ENCODE measurements at places on chromosomes 2 and 18.

GRCh38 chr2:224956706-224957105, 85.6 kb downstream of the DOCK10 start:
- no peak for DNase-seq

- no peak for DNase-seq
Observed at GRCh38 chr2:215611609-215612386, 175.9 kb upstream of the FN1 start.

GRCh38 chr2:217951521-217952247, 51.1 kb downstream of the TNS1 start:
- DNase-seq: no peak

DNA sequence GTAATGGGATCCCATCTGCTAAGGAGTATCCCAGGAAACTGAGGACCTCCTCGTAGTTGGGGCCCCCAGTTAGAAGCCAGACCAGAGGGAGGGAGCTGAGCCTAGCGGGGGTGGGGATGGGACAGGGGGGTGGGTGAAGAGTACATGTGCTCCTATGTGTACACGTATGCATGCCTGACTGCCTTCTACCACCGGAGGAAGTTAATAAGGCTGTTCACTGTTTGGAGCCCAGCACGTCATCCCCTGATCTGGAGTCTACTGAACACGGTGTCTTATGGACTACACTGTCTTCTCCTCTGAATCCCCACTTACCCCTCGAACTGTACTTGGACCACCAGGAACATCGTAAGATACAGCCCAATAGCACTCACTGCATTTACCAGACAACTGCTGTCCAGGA, 68.5 kb downstream of the SFXN5 start:
- no peak for DNase-seq

- DNase-seq: no peak
Observed at GRCh38 chr2:172842511-172843265, 107.0 kb downstream of the RAPGEF4 start.

DNA sequence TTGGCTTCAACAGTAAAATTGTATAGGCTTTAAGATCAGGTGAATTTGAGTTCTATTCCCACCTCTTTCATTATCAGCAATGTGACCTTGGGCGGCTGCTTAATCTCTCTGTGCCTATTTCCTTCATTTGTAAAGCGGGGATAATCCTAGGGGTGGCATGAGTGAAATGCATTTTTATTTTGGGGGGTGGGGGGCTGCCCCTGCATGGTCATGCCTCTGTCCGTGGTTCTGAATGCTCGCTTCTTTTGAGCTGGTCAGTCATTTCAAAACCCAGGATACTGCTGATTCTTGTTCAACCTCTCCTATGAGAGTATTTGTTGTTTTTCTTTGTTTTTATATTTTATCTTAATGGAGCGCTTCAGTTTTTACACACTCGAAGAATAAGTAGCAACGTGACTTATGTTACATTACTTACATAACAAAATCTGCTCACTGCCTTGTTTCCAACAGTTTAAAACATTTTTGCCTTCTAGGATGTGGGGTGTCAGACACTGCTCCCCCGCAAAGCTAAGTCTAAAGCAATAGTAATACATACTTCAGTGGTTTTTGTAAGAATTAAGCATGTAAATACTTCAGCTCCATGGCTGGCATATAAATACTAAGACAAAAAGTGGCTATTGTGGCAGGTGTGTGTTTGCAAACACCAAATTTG, 152.6 kb upstream of the PELI1 start:
- DNase-seq: no peak

Data from substantia nigra (tissue), 51 donors.